ENCODE measurements at places on chromosomes 5 and 9.

- no peak for DNase-seq
Measured at GRCh38 chr5:113778147-113778546, 264.7 kb downstream of the YTHDC2 start.

DNA sequence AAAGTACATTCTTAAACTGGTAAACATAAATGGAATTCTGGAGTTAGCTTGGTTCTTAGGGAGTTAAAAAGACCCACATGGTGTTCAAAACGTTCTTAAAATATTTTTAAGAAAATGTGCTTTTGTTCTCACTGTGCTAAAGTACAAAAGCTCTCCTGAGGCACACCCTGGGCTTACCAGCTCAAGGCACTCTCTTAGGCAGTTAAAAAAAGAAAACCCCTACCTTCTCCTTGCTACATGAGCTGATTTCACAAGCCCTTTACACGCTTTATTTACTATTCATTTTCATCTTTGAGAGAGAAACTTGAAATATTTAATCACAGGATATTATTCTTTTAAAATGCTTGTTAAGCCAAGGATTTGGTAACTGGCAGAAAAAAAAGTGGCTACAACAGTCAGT lies 723.3 kb upstream of the GRAMD2B start:
- DNase-seq, result no peak

- no peak for DNase-seq
Measured at GRCh38 chr5:164748861-164749260, 1243.4 kb downstream of the MAT2B start.

- no peak for DNase-seq
Measured at GRCh38 chr5:74179179-74179578, 461.3 kb downstream of the ENC1 start.

DNA sequence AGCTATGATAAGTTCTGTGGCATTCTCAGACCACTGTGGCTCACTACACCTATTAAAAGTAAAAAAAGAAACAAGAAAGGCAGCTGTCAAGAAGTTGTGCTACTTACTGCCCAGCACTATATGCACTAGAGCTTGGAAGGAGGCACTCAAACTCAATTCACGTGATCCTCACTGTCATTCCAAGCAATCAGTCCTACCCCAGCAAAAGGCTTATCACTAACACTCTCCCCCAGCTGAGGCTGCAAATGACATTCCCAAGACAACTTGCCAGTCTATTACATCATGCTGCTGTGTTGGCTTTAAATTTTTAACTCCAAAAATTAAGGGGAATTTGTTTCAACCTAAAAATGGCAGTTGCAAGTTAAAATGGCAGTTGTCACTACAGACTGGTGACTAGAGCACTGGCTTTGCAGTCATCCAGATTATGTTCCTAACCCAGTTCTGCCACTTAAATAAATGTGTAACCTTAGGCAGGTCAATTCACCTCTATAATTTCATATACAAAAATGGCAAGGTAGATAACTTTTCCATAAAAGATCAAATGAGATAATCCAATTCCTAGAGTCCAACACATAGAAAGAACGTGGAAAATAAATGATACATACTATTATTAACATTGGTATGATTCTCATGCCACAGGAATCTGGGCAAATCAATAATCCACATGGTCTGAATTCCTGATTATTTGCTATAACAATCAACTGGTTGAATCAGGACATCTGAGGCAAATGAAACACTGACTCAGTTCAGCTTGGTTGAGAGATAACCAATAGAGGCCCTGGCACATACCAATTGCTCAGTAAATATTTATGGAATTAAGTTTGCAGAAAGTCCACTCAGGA lies 52.4 kb downstream of the FBXW11 start:
- no peak for DNase-seq

GRCh38 chr9:68913054-68913453 lies 100.9 kb downstream of the PRKACG start:
- DNase-seq, result no peak

- no peak for DNase-seq
Measured at GRCh38 chr9:104606152-104606551, 725 bp upstream of the OR13C2 start.

- DNase-seq, result no peak
Measured at GRCh38 chr9:106350777-106351176, 512.2 kb upstream of the ZNF462 start.

DNA sequence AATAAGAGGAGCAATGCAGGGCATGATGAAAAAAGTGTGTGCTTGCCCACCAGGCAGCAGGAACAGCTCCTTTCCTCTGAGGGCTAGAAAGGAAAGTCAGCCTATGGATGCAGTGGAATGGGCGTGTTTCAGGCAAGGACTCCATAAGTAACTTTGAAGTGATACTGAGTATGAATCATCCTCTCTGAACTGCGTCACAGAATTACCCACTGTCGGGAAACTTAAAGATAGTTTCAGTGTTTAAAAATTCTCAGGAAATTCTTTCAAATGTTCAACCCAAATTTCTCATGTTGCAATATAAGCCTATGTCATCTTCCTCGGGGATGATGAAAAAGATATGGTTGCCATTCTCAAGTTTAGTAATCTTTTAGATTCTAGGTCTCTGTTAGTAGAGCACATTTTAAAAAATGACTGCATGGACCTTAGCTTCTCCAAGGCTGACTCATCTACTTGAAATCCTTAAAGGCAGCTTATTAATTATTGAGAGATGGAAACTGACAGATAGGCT lies 27.7 kb downstream of the PTCD2 start:
- no peak for DNase-seq

DNA sequence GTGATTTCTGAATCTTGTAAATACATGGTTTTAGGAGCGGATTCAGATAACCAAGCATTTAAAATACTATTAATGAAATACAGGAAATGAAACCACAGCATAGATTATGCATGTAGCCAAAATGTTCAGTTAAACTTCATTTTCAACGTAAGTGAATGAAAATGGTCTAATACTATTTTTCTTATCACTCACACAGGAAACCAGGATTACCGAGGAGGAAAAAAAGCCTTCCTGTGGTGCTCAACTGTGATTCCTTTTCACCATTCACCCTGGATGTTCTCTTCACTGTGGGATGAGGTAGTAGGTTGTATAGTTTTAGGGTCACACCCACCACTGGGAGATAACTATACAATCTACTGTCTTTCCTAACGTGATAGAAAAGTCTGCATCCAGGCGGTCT lies 83.4 kb upstream of the ZNF169 start:
- DNase-seq, result no peak

GRCh38 chr9:109272745-109273144 lies 48.1 kb downstream of the EPB41L4B start:
- DNase-seq, result no peak

DNA sequence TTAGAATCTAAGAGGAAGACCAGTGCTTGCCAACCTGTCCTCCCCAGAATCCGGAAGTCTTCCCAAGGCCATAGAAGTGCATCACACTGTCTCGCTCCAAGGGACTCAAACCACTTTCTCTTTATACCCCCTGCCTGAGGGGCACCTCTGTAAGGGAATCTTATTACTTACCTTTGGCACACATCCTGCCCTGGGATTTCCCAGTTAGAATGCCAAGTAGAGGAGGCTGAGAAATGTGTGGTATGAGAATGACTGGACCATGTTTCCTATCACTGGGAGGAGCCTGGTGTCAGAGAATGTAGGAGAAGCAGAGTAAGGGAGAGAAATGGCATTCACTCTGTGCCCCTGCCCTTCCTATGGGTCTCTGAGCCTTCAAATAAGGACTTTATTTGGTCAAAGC lies 85.8 kb downstream of the AOPEP start:
- no peak for DNase-seq

- no peak for DNase-seq
Measured at GRCh38 chr9:8724284-8725018, 924.9 kb upstream of the DMAC1 start.

GRCh38 chr9:28378231-28378630 lies 805.0 kb upstream of the C9orf72 start:
- DNase-seq, result no peak

- DNase-seq, result no peak
Measured at GRCh38 chr9:131379056-131379455, 14.8 kb upstream of the PRRC2B start.

DNA sequence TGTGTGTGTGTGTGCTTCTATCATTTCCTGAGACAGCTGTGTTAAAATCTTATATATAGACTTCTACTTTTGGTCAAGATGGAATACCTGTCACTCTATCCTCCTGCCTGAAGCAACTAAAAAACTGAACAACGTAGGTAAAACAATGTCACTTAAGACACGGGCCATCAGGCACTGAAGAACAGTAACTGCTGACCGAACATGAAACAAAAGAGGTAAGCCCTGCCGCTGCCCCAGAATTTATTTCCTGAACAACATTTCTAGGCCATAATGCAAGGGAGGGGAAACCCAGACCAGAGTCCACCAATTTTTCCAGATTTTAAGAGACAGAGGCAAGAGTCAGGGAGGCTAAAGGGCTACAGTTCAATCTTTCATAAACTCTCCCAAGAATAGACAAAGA lies 156.0 kb downstream of the CDC42SE2 start:
- DNase-seq, result no peak

GRCh38 chr5:16464664-16465543 lies 696 bp downstream of the ZNF622 start:
- no peak for DNase-seq

- DNase-seq, result no peak
Measured at GRCh38 chr9:125755340-125755739, 8.2 kb downstream of the PBX3 start.

GRCh38 chr5:4205398-4205797 lies 609.8 kb downstream of the IRX1 start:
- no peak for DNase-seq

- no peak for DNase-seq
Measured at GRCh38 chr5:2320611-2321010, 430.9 kb downstream of the IRX2 start.

DNA sequence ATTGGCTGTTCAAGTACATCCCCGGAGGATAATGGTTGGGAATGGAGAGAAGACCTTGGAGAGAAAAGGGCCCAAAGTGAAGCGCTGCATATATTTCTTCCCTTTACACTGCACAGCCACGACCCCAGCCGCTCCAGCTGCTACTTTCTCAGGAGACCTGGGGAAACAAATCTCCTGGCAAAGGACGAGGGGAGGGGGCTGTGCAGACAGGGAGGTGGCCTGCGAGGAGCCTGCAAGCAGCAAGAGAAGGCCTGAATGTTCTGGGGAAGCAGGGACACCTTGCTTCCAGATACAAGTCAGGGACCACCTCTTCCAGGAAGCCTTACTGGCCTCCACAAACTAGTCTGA lies 739 bp upstream of the PDLIM4 start:
- no peak for DNase-seq

DNA sequence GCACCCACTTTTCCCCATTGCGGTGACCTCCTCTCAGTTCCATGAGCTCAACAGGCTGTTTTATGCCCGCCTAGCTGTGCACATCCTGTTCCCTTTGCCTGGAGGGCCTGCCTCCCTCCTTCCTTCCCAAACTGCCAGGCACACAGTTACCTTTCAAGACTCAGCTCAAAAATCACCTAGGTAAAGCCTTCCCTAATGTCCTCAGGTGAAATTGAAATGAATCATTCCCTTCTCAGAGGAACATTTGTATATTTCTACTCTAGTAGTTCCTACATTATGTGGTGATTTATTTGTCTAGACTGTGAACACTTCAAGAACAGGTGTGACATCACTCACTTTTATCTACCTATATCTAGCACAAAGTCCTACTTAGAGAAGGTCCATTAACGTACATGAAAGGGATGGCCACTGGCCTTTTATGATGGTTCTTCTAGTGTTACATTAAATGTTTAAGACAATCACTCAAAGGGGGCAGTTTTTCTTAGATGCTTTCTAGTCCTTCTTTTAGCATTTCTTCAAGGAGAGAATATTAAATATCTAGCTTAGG lies 103.5 kb upstream of the EQTN start:
- DNase-seq, result no peak

- no peak for DNase-seq
Measured at GRCh38 chr5:116621599-116621998, 47.0 kb upstream of the SEMA6A start.

DNA sequence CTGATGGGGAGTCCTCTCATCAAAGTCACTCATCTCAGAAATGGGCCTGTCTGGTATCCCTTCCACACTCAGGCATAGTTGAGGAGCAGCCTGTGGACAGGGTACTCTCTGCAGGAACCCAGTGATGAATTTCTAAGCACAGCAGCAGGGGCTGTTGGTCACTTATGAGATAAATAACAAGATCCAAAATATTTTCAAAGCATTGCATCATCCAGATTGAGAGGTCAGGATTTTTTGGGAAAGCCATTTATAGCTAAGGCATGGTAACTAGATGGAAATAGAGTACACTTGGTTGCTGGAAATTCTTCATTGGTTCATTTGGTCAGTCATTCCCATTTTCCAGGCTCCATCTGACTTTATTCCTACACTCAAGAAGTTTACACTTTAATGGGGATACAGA lies 246.8 kb upstream of the RAI14 start:
- no peak for DNase-seq

DNA sequence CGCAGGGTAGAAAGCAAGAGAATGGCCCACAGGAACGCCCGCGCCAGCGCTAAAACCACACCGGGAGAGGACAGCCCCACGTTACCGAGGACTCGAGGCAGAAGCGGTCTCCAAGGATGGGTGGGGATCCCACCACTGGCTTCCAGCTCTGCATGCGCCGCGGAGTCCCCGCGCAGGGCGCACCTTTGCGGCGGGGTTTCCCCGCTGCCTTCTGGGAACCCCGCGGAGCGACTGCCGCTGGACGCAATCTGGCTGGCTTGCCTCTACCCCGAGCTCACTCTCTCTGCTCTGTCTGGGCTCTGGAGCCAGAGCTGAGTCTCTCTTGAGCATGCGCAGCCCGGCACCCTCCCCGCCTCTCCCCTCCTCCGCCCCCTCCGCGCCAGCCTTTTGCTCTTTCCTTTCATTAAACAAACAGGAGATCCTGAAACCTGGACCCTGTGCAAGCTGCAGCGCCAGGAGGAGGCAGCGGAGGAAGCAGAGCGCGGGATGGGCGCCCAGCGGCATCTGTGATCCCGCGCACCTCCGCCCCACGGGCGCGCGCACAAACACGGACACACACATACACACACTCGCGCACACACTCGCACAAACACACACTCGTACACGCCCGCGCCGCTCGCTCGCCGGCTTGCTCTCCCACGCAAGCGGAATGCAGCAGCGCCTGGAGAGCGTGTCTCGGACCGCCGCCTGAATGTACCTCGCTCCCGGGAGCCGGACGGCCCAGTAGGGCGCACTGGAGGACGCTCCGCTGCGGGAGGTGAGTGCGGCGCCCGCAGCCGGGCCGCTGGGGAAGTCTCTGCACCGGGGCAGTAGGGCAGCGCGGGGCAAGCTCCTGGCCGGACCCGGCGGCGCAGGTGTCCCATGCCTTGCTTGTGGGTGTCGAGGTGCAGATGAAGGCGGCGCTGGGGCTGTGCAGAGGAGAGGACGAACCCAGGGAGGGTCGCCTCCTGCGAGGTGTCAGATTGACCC lies at the start of gene PLPPR1:
Gene PLPPR1 (plus strand): TSS at position 382 of the 969 bp plus-strand sequence.
- peak; percentile 86 for DNase-seq
